Stimulated activated CD8-positive, alpha-beta memory T cell treated with anti-CD3 and anti-CD28 coated beads, Interleukin-2, amount 100 ng/mL, for 1 hour (primary cell): ENCODE measurements at places on chromosomes 4 and X.

GRCh38 chr4:113809311-113809710 lies 47.8 kb upstream of the CAMK2D start:
- no peak for DNase-seq

DNA sequence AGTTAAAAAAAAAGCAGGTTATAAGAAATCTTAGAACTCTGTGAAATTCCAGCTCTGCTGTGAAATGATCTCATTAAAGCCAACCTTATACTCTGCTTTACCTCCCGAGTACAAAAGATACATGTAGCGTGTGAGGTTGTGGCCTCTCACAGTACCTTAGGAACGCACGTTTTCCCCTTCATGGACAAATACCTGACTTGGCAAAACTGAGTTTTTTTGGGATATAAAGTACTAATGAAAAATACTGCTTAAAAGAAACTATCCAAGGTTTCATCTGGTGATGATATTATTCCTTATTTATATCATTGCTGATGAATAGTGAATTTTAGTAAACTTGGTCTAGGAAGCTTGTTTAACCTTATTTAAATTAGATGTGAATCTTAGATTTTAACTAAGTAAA lies 48.9 kb downstream of the WWC2 start:
- DNase-seq, result no peak

- no peak for DNase-seq
Measured at GRCh38 chrX:150954951-150955350, 28.2 kb upstream of the HMGB3 start.

- no peak for DNase-seq
Measured at GRCh38 chrX:20974326-20974725, 399.9 kb upstream of the CNKSR2 start.

- DNase-seq, result no peak
Measured at GRCh38 chrX:153476666-153477363, 6.4 kb upstream of the HAUS7 start.

GRCh38 chr4:129788486-129788885 lies 692.5 kb downstream of the C4orf33 start:
- DNase-seq, result no peak
